ENCODE measurements at places on chromosomes 3 and 15.

DNA sequence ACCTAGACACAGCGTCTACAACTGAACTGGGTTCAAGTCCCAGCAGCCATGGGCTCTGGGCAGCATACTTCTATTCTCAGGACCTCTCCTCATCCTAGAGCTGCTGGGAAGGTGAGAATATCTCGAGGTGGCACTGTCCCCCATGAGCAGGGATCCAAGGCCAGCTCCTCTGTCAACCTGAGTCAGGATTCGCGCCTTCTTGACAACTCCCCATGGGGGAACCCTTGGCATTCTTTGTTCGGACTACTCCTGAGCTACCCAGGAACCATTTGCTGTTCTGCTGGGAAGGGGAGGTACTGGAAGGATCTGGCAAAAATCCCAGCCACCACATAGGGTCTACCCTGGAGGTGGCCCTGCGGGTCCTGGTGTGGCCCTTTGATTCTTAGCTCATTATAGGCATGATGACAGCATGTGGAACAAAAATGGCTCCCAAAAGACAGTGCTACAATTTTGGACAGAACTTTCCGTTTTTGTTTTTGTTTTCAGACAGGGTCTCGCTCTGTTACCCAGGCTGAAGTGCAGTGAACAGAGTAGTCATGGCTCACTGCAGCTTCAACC is 22.3 kb downstream of the PLXNB1 start:
- DNase-seq: no peak

DNA sequence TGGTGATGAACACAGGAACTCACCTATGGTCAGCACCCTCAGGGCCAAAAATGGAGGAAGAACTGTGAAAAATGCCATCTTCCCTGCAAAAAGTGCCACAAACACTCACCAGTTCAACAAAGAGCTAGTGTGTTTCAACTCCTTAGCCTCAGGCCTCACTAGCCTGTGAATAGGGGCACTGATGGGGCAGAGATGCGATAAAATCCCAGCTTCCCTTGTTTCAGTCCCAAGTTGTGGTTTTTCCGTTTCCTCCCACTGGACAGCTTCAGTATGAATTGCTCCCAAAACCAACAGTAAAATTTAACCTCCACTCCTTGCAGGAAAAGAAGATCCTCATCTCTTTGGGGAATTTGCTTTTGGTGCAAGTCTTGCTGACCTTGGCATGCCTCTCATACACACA is 117.4 kb upstream of the ADAMTS9 start:
- no peak for DNase-seq

GRCh38 chr3:70065696-70066253 is 66.2 kb downstream of the SAMMSON start:
- DNase-seq: peak; percentile 75

DNA sequence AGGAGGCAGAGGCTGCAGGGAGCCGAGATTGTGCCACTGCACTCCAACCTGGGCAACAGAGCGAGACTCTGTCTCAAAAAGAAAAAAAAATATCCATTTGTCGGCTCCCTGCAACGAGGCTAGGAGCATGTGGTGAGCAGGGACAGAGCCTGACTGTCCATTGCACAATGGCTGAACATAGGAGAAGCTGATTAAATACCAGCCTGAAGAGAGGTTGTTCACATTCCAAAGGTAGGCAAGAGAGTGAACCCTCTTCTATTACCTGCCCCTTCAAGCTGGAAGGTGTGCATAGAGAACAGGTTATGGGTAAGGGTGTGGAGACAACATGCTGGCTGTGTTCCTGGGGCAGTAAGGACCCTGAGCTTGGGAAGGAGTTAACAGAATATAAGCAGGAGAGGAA is 78.7 kb downstream of the DAPK2 start:
- DNase-seq: no peak

DNA sequence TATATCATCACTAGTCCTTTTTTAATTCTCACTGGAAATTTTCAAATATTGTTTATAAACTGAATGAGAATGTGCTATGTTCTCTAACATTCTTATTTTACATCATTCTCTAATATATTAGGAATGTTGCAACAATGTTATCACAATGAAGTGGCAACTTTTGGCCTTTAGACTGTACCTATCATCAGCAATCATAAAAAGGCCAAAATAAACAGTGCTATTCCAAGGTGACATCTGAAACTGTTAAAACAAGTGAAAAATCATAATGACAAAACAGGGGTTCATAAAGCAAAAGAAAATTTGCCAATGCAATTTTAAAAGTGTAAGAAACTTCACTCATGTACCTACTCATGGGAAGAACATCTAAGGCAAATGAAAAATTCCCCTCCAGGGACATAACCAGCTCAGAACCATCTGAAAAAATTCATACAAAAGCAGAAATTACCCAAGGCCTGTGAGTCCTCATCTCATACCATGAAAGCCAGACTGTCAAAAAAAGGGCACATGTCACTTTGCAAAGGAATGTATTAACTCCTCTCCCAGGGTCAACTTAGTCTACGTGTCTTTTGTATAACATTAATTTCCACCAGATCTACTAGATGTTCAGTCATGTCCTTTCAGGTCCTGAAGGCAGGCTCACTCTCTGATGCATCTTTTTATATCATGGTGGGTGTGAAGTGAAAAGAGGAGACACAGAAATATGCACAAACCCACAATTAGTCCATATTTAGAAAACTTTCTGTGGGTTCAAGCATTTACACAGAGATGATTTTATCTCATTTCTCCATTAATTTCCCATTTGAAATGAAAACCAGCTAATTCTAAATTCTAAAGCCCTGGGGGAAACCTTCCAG is 211.9 kb downstream of the CBLB start:
- no peak for DNase-seq

DNA sequence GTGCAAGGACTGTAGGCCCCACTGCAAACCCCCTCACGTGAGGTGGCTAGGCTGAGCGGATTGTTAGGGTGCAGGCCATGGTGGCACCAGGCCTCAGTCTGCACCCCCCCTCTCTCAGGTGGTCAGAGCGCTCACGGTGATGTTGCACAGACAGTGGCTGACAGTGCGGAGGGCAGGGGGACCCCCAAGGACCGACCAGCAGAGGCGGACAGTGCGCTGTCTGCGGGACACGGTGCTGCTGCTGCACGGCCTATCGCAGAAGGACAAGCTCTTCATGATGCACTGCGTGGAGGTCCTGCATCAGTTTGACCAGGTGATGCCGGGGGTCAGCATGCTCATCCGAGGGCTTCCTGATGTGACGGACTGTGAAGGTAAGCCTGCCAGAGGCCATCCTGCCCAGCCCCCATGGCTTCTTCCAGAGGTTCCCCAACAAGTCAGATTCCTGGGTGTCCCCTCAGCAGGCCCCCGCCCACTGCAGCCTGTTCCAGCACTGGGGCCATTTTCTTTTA is 18.2 kb downstream of the ATRIP start:
- DNase-seq: no peak

DNA sequence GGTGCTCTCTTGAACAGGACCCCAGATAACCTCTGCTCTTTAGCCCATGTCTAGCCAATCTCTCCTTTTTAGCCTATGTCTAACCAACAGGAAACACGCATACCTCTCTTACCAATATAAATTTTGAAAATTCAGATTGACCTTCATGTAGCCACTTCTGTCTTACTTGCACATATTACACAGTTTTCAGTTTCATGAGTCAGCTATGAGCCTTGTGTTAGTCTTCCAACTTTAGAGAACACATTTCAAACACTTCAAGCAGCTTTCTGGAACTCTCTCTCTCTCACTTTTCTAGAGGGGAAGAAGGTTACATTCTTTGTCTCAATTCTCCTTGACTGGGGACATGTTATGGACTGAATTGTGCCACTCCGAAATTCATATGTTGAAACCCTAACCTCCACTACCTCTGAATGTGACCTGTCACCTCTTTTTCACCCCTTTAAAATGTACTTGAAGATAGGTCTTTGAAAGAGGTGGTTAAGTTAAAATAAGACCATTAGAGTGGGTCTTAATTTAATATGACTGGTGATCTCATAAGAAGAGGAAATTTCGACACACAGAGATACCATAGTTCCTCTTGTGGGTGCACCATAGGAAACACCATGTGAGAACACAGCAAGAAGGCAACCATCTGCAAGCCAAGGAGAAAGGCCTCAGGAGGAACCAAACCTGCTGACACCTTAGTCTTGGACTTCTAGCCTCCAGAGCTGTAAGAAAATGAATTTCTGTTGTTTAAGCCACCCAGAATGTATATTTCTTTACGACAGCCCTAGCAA is 480.3 kb upstream of the ALCAM start:
- DNase-seq: no peak

- peak; percentile 56 for DNase-seq
Measured at GRCh38 chr3:191761906-191762305, 300.9 kb downstream of the PYDC2 start.

GRCh38 chr3:177824190-177824786 is 627.0 kb upstream of the TBL1XR1 start:
- DNase-seq: no peak
